Caco-2 (cell line): ENCODE measurements at places on chromosomes 12 and 14. TPM values are rescaled to one million over a fixed set of nuclear protein-coding genes. Genes with fewer than 3 reads are reported as not detected.

GRCh38 chr12:11652351-11653040, 3.0 kb downstream of the ETV6 start:
- DNase-seq: no peak
- peaks cover 7% of the 10 kb centered on the region; the same call in 1 of the 2 replicates for H3K4me1 ChIP-seq
- no peak overlapping the region for H3K27ac ChIP-seq
- no peak overlapping the region for H3K4me3 ChIP-seq
- H3K36me3 ChIP-seq: no peaks in the 10 kb centered on the region

- H3K27me3 ChIP-seq: no peaks in the 10 kb centered on the region
- H3K27ac ChIP-seq: no peak overlapping the region
- DNase-seq: no peak
- peaks cover 33% of the 10 kb centered on the region for H3K4me1 ChIP-seq
- H3K36me3 ChIP-seq: no peaks in the 10 kb centered on the region
Observed at GRCh38 chr14:102580550-102581110, 11.8 kb upstream of the RCOR1 start.

- H3K36me3 ChIP-seq: no peaks in the 10 kb centered on the region
- no peaks in the 10 kb centered on the region for H3K27me3 ChIP-seq
- H3K4me1 ChIP-seq: peaks cover 18% of the 10 kb centered on the region
- DNase-seq: peak; percentile 63
- no peak overlapping the region for H3K27ac ChIP-seq
- no peak overlapping the region for H3K4me3 ChIP-seq
Observed at GRCh38 chr12:54082397-54082892, 28.8 kb downstream of the HOXC4 start.

GRCh38 chr12:67533159-67533558, 115.4 kb upstream of the DYRK2 start:
- H3K27ac ChIP-seq: no peak overlapping the region
- no peaks in the 10 kb centered on the region for H3K36me3 ChIP-seq
- no peaks in the 10 kb centered on the region for H3K27me3 ChIP-seq
- H3K4me3 ChIP-seq: no peak overlapping the region
- no peaks in the 10 kb centered on the region for H3K4me1 ChIP-seq

GRCh38 chr12:16606201-16606849, 363 bp upstream of the LMO3 start:
- DNase-seq: no peak
- H3K4me1 ChIP-seq: no peaks in the 10 kb centered on the region
- no peak overlapping the region for H3K27ac ChIP-seq
- peaks cover 2% of the 10 kb centered on the region for H3K27me3 ChIP-seq
- H3K4me3 ChIP-seq: peak overlapping the region; percentile 44

- H3K4me1 ChIP-seq: peaks cover 20% of the 10 kb centered on the region
- DNase-seq: peak; percentile 75
Observed at GRCh38 chr12:102059343-102059742, 2.4 kb downstream of the WASHC3 start.

GRCh38 chr12:59808317-59808910, 212.6 kb downstream of the SLC16A7 start:
- no peaks in the 10 kb centered on the region for H3K27me3 ChIP-seq
- DNase-seq: no peak
- H3K4me3 ChIP-seq: no peak overlapping the region
- H3K4me1 ChIP-seq: no peaks in the 10 kb centered on the region; the same call in 1 of the 2 replicates
- no peaks in the 10 kb centered on the region for H3K36me3 ChIP-seq

DNA sequence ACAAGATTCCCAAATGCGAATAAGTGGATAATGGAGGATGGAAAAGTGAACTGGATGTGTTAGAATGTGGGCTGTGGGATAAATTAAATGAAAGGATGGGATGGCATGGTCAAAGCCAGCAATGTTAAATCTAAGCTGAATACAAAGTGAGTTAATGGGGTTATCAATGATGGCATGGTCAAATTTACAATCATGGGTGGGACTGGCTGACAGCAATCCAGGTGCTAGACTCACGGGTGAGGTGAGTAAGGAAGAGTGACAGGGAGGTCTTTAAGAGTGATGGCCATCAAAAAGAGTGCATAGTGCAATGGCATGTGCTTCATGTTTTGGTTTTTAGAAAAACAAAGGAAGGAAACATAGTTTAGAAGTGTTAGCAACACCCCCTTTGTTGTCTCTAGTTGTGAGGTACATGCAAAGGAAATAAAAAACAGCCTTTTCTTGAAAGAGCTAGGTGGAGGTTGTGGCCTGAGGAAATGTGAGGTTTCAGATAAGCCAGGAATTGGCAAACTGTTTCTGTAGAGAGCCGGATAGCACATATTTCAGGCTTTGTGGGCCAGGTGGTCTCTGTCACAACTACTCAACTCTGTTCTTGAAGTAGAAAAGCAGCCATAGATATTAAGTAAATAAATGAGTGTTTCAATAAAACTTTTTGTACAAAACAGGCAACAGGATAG, 328.7 kb downstream of the RPL10L start:
- peaks cover 24% of the 10 kb centered on the region for H3K4me1 ChIP-seq
- no peaks in the 10 kb centered on the region for H3K36me3 ChIP-seq
- H3K27me3 ChIP-seq: no peaks in the 10 kb centered on the region
- no peak overlapping the region for H3K27ac ChIP-seq

DNA sequence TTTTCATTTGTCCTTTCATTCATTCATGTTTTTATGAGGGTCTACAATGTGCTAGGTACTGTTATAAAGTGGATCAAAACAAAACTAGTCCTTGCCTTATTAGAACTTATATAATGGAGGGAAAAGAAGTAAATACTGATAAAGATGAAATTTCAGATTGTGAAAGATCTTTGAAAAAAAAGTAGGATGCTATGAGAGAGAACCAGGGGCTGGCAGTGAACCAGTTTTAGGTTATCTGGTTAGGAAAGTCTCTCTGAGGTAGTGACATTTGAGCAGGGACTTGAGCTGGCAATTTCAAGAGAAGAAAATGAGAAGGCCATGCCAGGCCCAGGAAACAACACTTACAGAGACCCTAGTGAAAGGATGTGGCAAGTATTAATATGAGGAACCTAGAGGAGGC, 57.3 kb upstream of the E2F7 start:
- DNase-seq: no peak
- H3K36me3 ChIP-seq: no peaks in the 10 kb centered on the region
- no peak overlapping the region for H3K27ac ChIP-seq
- H3K27me3 ChIP-seq: no peaks in the 10 kb centered on the region; the same call in 1 of the 2 replicates
- H3K4me3 ChIP-seq: no peak overlapping the region

Gene IL26
- not detected in 2 replicates for total RNA-seq

Gene KCNMB4
- total RNA-seq: 0.23 TPM in 1 of 2 replicates, not detected in the other

Gene SERPINA1
- total RNA-seq: 150 and 178 TPM in 2 replicates
